Sigmoid colon (tissue), 7 donors: ENCODE measurements at places on chromosomes 3 and 15. TPM values are rescaled to one million over a fixed set of nuclear protein-coding genes. Genes with fewer than 3 reads are reported as not detected.

- no peaks in the 10 kb centered on the region for H3K36me3 ChIP-seq
- peak overlapping the region; percentile 43 for H3K27ac ChIP-seq
- no peak for DNase-seq
- no peaks in the 10 kb centered on the region for H3K27me3 ChIP-seq
- no peak overlapping the region for H3K4me3 ChIP-seq
Measured at GRCh38 chr3:193052354-193053045, 134.8 kb upstream of the MB21D2 start.

GRCh38 chr3:58858126-58858525 is 191.6 kb upstream of the FAM3D start:
- no peak overlapping the region for H3K4me3 ChIP-seq
- no peak overlapping the region for H3K27ac ChIP-seq
- no peaks in the 10 kb centered on the region for H3K4me1 ChIP-seq
- H3K27me3 ChIP-seq = no peaks in the 10 kb centered on the region
- no peaks in the 10 kb centered on the region for H3K36me3 ChIP-seq
- no peak for DNase-seq

GRCh38 chr3:194766845-194767244 is 81.2 kb downstream of the FAM43A start:
- no peak for DNase-seq
- no peaks in the 10 kb centered on the region for H3K27me3 ChIP-seq
- no peak overlapping the region for H3K4me3 ChIP-seq
- H3K27ac ChIP-seq = no peak overlapping the region
- H3K4me1 ChIP-seq = peaks cover 14% of the 10 kb centered on the region
- H3K36me3 ChIP-seq = no peaks in the 10 kb centered on the region

DNA sequence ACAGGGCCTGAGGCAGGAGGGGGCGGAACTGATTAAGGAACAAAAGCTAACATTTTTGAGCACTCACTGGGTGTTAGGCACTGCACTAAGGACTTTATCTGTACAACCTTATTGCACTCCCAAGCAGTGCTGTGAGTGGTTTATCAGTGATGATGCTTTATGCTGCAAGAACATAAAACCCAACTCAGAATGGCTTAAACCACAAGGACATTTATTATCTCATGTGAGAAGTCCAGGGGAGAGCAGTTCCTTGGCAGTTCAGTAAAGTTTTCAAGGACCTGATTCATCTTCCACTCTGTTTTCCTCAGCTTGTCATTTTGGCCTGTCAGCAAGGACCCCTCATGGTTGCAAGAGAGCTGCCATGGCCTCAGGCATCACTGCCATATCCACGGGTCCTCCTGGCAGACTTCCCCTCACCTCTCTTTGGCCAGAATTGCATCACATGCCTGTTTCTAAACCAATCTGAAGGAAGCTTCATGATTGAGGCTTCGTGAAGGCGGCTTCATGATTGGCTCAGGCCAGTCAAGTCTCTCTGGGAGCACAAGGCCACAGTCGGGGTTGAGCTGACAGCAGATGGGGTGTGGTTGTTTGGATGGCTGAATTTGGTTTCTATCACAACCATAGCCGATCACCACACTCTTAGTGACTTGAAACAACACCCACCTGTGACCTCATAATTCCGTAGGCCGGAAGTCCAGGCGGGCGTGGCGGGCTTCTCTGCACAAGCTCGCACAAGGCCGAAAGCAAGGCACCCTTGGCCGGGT is 15.8 kb downstream of the EFCC1 start:
- DNase-seq = no peak
- H3K27me3 ChIP-seq = no peaks in the 10 kb centered on the region
- H3K27ac ChIP-seq = peak overlapping the region; percentile 47

- H3K27me3 ChIP-seq = no peaks in the 10 kb centered on the region
- DNase-seq = no peak
- no peak overlapping the region for H3K27ac ChIP-seq
- H3K36me3 ChIP-seq = no peaks in the 10 kb centered on the region
- H3K4me1 ChIP-seq = no peaks in the 10 kb centered on the region
Measured at GRCh38 chr3:49916686-49917085, 12.9 kb downstream of the MON1A start.

GRCh38 chr15:60507596-60508424 is 28.9 kb upstream of the ICE2 start:
- H3K36me3 ChIP-seq = peaks cover 5% of the 10 kb centered on the region
- no peaks in the 10 kb centered on the region for H3K27me3 ChIP-seq
- H3K4me3 ChIP-seq = no peak overlapping the region
- peak; percentile 69 for DNase-seq
- no peaks in the 10 kb centered on the region for H3K4me1 ChIP-seq
- peak overlapping the region; percentile 22 for H3K27ac ChIP-seq

DNA sequence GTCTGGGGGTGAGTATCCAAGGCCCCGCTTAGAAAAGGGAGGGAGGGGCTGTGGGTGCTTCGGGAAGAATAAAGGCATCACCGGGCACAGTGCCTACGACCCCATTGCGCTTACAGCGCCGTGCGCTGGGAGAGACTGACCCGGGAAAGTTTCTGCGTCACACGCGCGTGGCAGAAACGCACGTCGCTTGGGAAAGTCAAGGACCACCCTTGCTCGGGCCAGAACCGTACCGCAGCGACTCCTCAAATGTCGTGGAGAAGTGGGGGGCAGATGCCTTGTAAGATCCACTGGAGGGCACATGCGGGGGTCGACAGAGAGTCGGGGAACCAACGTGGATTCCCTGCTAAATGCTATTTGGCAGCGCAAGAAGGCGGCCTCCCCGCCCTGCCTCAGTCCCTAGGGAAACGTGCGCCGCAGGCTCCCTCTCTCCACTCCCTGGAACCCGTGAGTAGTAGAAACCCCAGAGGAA is 2.4 kb downstream of the ADAMTS9 start:
- H3K27ac ChIP-seq = peak overlapping the region; percentile 98
- no peaks in the 10 kb centered on the region for H3K27me3 ChIP-seq
- H3K4me1 ChIP-seq = peaks cover 30% of the 10 kb centered on the region
- peak; percentile 93 for DNase-seq

DNA sequence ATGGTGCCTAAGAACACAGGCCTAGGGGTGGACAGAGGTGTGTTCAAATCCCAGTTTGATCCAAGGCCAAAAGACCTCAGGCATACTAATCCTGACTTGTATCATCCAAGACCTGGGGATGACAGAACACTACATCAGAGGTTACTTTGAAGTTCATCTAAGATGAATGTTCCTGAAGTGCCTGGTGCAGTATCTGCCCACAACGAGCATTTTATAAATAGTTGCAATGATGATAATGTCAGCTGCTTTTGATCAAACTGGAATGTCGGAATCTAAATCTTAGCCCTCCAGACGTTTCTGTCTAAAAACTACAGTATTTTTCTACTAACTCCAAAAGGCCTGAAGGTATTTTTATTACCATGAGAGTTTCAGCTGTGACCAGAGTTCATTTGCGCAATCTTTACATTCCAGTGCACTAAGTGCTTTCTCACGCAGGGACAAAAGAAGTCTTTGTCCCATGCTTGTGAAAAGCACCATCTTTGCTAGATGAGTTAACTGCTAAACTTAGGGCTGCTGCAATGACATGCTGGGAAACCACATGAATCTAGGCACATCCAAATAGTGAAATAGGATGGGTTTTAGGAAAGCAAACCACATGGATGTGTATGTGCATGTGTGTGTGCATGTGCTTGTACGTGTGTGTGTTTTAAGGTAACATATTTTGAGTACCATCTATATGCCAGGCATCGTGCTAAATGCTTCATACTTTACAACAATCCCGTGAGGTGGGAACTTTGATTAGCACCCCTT is 18.1 kb downstream of the ANXA2 start:
- H3K27ac ChIP-seq = peak overlapping the region; percentile 17
- H3K36me3 ChIP-seq = peaks cover 18% of the 10 kb centered on the region
- DNase-seq = no peak
- no peaks in the 10 kb centered on the region for H3K27me3 ChIP-seq
- no peak overlapping the region for H3K4me3 ChIP-seq

GRCh38 chr3:34107669-34108068 is 309.2 kb downstream of the PDCD6IP start:
- H3K27me3 ChIP-seq = no peaks in the 10 kb centered on the region
- H3K4me3 ChIP-seq = no peak overlapping the region
- H3K4me1 ChIP-seq = no peaks in the 10 kb centered on the region
- H3K36me3 ChIP-seq = no peaks in the 10 kb centered on the region

DNA sequence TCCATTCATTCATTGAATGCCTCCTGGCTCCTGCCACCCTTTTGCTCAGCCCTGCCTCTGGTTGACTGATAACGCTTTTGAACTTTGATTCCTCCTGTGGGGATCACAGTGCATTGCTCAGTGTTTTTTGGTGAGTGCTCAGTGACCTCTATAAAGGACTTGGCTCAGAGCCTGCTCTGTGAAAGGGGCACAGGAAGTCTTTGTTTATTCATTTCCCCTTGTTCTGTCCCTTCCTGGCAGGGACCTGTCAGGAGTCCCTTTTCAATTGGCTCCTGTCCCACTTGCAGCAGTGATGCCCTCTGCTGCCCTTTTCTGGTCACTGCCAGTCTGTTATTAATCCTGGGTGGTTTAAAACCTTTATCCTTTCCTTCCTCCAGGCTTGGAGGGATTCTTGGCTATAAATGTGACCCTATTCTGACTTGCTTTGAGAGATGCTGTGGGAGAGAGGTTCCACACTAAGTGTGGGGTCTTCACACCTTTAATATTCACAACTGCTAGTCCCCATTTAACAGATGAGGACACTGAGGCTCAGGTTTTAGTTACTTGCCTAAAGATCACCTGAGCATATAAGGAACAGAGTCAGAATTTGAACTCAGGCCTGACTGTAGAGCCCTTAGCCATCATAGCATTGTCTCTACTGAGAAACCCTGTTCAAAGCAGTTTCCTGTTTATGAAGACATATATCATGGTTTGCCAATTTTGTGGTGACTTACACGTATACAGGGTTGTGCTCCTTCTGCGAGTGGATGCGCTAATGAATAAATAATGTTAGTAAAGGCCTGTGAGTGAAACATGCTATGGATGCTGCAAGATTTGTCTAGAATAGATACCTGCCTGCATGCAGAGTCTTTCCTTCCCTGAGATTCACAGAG is 23.2 kb upstream of the TATDN2 start:
- peaks cover 7% of the 10 kb centered on the region for H3K4me1 ChIP-seq
- H3K4me3 ChIP-seq = no peak overlapping the region
- no peak overlapping the region for H3K27ac ChIP-seq
- peaks cover 26% of the 10 kb centered on the region for H3K36me3 ChIP-seq
- no peaks in the 10 kb centered on the region for H3K27me3 ChIP-seq

DNA sequence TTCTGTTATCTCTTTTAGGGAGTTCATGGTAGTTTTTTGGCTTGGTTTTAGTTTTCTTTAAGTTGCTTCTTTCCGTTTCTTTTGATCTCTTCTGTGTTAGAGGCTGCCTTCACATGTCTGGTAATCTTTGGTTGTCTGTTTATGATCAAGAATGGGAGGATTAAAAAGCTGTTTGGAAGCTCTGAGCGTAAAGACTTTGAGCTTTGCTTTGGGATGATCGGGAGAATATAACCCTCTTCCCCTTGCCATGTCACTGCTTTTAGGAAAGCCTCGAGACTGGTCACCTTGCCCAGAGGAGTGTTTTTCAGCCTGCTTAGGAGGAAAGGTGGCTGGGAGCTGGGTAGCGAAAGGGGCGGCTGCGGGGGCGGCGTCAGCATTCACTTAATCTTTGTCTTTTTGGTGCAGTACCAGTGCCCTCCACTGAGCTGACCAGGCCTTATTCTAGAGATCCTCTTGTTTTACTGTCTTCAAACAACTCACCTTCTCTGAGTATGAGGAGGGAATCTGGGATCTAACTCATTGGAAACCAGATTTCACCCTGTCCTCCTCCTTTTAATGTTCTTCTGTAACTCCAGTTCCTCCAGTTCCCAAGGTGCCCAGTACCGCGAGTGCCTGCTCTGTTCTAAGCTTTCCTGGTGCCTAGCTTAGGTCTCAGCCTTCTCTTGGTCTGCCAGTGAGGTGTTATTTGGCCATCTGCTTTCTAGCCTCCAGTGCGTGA is 15.5 kb downstream of the TATDN2 start:
- DNase-seq = peak; percentile 57
- peak overlapping the region; percentile 21 for H3K27ac ChIP-seq
- no peak overlapping the region for H3K4me3 ChIP-seq
- no peaks in the 10 kb centered on the region for H3K4me1 ChIP-seq
- peaks cover 52% of the 10 kb centered on the region for H3K36me3 ChIP-seq

The NANOGP8 gene
- total RNA-seq = 1.2 TPM
